ENCODE measurements at places on chromosomes 6 and 20.

- DNase-seq = no peak
Measured at GRCh38 chr6:142537612-142538478, 236.0 kb downstream of the ADGRG6 start.

DNA sequence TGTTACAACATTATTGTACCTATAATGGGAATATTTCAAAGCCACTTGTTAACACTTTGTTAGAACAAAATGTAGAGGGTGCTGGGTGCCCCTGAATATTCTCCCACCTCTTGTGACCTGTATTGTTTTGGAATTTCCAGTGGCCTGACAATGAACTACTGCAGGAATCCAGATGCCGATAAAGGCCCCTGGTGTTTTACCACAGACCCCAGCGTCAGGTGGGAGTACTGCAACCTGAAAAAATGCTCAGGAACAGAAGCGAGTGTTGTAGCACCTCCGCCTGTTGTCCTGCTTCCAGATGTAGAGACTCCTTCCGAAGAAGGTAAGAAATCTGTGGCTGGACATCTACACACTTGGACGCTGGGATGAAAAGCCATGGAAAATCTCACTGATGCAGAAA lies 28.9 kb downstream of the PLG start:
- peak; percentile 9 for DNase-seq

DNA sequence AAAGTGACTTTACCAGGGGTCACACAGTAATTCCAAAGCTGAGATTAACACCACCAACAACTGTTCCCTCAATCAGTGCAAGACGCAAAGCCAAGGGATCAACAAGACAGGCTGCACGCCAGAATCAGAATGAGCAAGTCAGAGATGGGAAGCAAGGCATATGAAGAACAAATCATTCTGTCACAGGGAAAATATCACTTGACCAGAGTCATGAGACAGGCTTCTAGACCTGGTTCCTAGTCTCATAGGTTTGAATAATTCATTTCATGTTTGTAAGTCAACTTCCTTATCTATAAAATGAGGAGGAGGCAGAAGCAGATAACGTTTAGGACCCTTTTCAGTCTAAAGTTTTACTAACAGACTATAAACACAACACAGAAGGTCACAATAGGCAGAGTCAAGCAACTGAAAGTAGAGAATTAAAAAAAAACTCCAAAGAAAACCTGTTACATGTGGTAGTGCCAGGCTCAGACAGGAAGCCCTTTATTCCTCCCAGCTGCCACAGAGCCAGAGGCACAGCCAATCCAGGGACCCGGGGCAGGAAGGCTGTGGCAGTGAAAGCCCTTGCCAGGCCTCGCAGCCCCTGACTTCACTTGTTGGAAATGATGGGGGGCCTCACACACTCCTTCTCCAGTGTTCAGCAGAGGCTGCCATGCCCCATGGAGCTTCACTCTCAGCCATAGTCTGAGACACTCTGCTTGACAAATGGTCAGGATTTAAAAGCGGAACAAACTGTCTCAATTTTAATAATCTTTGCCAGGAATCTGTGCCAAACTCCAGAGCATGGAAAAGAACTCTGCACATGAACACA lies 29.2 kb upstream of the DST start:
- no peak for DNase-seq

DNA sequence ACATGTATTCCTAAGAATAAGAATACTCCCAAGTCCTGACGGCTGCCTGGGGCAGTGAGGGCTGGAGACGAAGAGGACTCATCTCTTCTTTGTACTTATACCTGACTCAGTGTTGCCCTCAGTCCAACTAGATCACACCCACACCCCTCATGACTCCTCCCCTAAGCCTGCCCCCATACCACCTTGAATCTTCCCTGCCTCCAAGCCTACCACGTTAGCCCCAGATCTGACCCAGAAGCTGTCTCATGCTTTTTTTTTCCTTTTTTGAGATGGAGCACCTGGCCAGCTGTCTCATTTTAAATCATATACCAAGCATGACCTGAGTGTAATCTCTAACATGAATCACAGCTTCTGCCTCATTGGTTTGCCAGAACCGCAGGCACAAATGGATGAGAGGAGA lies 45.2 kb downstream of the MUC22 start:
- no peak for DNase-seq

DNA sequence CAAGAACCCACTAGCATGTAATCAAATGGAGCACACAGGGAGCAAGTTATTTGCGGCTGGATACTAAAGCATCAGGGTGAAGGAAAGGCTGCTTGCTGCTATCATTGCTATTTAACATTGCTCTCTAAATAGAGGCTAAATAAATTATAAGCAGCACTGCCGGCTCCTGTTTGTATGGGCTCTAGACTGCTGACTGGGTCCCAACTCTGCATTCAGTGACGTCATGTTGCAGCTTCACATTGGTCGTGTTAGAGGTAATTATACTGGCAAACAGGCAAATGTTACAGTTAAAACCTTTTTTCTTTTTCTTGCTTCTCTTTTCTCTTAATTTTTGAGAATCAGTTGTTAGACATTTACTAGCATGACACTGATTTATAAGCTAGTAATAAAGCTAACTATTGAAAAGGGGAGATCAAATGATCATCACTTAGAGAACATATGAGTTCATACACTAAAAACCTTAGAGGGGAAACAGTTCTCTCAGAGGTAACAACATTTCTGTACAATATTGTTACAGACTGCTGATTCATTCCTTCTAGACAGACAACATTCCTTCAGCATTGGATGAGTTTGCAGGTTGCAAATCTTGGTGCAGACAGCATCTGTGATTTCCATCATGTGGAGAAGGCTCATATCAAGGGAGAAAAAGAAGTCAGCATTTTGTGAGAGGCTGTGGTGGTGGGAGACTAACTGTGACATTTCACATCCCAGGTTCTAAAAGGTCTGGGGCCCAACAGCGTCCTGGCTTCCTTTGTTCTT lies 15.9 kb downstream of the RFPL4B start:
- no peak for DNase-seq

- DNase-seq = peak; percentile 26
Measured at GRCh38 chr20:22371843-22372242, 212.5 kb downstream of the FOXA2 start.

GRCh38 chr20:32511358-32512046 lies 73.6 kb downstream of the NOL4L start:
- no peak for DNase-seq

DNA sequence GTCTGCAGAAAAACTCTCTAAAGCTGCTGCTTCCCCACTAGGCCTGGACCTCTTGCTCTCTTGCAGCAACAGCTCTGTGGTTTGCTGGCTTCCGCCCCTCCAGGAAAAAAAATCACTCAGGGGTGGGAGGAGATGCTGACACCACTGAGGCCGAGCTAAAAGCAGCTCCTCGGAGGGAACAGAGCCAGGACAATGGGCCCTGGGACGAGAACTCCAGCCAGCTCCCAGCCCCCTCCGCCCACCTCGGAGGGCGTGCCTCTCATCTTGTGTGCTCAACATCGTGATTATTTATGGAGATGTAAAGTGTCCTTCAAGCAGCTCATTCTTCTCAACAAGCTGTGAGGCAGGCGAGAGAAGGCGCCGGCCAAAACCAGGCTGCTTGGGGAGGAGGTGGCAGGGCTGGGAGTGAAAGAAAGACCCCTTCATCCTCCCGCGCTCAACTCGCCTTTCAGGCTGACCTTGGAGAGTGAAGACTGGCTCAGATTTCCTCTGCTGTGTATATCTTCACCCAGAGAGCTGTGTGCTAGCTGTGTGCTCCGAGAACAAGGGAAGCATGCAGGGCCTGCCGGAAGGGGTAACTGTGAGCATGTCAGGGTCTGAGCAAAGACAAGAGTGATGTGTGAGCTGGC lies 53.5 kb upstream of the LRFN2 start:
- DNase-seq = no peak

DNA sequence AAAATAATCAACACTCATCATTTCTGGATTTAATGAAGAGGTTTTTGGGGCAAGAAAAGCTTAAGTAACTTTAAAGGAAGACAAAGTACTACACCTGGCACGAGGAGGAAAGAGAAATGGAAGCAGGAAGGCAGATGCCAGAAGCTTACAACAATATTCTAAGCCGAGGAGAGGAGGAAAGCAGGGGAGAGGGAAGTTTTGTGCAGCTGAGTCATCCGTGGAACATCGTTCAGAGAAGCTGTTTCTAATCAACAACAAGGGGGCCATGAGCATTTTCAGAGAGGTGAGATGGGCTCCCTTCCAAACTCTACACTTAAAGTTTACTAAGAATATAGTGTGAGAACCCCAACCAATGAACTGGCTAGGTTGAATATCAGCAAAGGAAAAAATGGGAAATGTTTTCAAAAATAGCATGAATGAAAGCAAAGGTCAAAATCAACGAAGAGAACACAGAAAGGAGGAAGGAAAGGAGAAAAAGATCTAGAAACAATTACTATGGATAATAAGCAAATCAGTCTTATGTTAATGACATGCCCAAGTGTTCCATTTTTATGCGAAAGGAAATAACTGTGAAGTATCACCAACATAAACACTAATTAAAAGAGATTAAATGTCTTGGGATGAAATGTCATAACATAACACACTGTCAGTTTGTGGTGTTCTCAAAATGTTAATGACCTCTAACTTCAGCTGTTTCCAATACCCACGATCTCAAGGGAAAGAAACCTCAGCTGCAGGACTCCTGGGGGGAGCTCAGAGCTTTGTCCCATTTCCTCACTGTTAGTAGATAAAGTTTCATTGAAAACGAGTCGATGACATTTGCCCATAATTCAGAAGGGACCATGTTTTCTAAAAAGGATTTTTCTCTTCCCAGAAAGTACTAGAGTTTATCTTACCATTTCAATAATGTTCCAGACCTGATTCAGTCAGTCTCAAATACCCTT lies 203.4 kb upstream of the STXBP5 start:
- DNase-seq = no peak

DNA sequence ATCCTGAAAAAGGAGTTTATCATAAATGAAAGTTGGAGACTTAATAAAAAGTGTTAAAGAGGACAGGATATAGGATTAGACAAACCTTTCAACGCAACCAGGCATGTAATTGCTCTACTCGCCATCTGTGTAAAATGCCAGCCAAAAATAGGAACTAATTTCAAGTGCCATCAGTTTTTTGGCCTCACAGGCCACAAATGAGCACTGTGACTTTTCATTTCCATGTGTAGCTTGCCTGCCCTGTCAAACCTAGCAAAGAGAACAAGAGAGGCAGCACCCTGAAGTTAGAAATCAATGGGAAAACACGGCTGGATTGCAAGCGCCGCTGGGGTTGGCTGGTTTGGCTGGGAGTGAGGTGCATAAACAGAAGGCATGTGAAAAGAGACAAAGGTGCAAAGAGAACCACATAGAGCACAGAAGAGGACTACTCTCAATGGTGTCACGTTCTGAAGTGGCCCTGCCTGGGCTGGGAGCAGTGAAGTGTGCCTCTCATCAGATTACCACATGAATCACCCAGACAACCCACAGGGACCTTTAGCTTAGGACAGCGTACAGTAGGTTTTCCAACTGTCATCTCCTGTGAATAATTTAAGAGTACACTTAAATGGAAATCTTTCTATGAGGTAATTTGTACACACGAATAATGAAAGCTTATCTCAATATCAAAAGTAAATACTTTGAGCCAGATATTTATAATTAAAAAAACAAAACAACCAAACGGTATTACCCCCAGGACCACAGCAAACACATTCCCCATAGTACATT lies 78.0 kb upstream of the NHSL1 start:
- DNase-seq = peak; percentile 60

- DNase-seq = no peak
Measured at GRCh38 chr6:1094306-1094705, 217.6 kb upstream of the FOXQ1 start.

- DNase-seq = no peak
Measured at GRCh38 chr20:13401596-13401995, 180.5 kb downstream of the ISM1 start.

GRCh38 chr20:4944518-4945313 lies 56.6 kb downstream of the SLC23A2 start:
- no peak for DNase-seq

DNA sequence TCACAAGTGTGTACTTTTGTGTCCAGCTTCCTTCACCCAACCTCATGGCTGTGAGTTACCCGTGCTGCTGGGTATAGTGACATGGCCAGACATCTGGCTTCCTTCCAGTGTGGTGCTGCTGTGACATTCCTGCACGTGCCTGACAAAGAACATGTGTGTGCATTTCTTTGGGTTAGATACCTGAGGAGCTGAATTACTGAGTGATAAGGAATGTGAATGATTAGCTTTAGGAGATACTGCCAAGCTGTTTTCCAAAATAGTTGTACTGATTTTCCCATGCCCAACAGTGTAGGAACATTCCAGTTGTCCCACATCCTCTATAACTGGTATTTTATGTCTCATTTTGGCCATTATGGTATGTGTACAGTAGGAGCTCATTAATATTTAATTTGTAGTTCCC lies 132.5 kb downstream of the PREX1 start:
- peak; percentile 61 for DNase-seq

GRCh38 chr6:30829639-30830255 lies 54.6 kb upstream of the DDR1 start:
- DNase-seq = peak; percentile 50

Measured in SW480 (cell line).